ENCODE measurements at places on chromosomes 2 and 18. TPM values are rescaled to one million over a fixed set of nuclear protein-coding genes. Genes with fewer than 3 reads are reported as not detected.

DNA sequence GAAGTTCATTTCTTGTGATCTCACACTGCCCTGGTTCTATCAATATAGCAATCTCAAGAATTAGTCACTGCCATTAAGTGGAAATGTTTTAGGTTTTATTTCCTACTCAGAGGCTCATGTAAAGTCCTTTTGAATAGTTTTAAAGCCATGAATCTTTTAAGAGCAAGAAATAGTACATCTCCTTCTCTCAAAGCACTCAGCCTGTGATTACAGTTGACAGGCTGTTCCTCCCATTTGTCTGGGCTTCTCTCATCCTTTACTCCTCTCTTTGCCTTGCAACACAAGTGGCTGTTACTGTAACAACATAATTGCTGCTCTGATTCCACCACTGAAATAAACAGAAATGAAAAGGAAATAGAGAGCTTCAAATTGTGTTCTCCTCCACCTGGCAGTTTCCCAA is 18.4 kb downstream of the GRP start:
- peak; percentile 37 for DNase-seq

GRCh38 chr2:11967946-11968465 is 221.6 kb downstream of the LPIN1 start:
- no peak for DNase-seq

DNA sequence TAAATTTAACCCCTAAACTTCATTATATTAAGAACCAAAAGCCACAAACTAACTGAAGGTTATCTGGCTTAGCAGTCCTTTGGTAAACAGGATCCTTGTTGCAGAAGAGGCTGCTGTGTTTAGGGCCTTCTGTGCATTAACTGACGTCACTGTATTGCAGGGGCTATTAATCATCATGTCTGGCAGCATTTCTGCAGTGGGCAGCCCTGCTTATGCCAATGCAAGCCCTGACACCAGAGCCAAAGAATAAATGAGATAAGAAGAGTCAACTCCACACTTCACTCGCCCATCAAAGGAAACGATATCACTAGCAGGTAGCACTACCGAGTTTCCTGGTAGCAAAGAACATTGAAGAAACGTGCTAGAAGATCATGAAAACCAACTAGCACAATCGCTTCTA is 110.6 kb downstream of the PLEKHM3 start:
- no peak for DNase-seq

DNA sequence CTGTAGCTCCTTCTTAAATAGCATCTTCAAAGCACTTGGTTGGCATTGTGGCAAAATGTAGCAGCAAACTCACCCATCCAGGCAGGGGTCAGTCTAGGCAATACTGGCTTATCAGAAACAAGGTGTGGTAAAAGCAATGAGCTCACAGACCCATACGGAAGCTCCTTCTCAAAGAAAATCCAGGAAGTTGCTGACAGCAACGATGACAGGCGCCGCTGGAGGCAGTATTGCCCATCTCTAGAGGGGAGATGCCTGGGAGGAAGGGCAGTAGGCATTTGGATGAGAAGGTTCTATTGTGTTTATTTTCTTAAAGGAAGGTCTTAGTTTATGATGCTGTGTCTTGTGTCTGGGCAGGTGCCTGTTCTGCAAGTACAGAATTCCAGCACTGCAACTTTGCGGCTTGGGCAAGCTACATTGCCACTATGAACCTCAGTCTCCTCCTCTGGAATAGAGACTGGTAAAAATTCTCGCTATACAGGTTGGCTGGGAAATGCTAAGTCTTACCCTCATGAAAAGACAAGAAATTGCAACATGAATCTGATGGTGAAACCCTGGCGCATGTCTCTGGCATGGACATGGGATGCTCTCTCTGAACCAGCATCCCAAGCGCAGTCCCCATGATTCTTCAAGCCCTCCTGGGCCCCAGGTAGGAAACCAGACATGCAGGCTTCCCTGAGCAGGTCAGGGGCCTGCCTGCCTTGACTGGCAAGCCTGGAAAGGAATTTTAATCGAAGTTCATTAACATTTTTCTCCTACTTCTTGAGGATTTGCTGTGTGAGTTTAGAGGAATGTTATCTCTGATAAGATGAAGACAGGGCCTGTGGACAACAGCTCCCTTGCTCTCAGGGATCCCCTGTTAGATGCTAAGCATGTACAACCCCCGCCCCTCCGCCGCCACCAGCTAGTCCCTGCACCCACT is 156.0 kb downstream of the TFCP2L1 start:
- no peak for DNase-seq

DNA sequence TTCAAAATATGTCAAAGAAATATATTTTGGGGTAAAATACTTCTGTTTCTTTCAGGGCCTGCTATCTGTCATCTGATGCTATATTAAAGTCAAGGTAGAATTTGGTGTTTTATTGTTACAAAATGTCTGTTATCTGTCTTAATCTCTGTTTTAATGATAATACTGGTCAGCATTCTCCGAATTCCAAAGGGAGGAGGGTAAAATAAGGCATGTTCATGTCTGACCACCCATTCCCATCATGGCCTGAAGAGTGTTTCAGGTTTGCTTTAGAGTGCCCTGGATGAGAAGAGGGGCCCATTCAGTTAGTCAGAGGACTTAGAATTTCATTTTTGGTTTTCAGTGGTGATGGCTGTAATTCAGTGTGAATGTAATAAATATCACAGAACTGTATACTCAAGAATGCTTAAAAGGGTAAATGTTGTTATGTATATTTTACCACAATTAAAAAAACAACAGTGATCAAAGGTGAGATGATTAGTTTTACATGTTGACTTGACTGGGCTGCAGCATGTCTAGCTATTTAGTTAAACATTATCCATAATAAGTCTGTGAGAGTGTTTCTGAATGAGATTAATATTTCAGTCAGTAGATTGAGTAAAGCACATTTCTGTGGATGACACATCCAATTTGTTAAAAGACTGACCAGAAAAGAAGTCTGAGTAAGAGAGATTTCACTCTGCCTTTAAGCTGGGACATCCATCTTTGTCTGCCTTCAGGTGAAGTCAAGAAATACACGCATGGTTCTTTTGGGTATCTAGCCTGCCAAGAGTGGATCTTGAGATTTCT is 467.9 kb upstream of the SYT4 start:
- DNase-seq = no peak

DNA sequence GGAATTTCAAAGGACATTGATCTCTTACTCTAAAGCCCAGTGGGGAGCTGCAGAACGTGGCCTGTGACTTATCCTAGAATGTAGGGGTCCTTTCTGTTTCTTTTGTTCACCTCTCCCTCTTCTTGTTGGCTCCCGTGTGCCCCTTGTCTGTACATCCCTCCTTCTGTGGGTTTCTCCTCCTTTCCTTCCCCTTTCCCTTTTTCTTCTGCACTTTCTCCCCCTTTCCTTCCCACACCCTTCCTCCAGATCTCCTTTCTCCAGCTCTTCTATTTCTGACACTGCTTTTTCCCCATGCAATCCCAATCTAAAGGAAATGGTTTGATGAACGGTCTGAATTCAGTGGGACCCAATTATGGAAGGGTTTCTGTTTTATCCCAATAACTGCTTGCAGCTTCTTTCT is 35.5 kb upstream of the MAPRE3 start:
- DNase-seq = no peak

Gene ZFP36L2
- 4.0 TPM for polyA plus RNA-seq

Gene MPP4
- 5.9 TPM for polyA plus RNA-seq

Gene EML6
- 0.36 TPM for polyA plus RNA-seq

Measured in BJ (cell line).